Stimulated activated CD8-positive, alpha-beta memory T cell treated with anti-CD3 and anti-CD28 coated beads, Interleukin-7, amount 100 ng/mL, for 24 hours (primary cell): ENCODE measurements at places on chromosomes 13 and 19.

- no peak for DNase-seq
Observed at GRCh38 chr19:8148410-8149260, 757 bp downstream of the FBN3 start.

- no peak for DNase-seq
Observed at GRCh38 chr19:1389033-1389940, 5.6 kb downstream of the NDUFS7 start.

- DNase-seq = no peak
Observed at GRCh38 chr13:33235078-33235477, 50.5 kb downstream of the STARD13 start.

DNA sequence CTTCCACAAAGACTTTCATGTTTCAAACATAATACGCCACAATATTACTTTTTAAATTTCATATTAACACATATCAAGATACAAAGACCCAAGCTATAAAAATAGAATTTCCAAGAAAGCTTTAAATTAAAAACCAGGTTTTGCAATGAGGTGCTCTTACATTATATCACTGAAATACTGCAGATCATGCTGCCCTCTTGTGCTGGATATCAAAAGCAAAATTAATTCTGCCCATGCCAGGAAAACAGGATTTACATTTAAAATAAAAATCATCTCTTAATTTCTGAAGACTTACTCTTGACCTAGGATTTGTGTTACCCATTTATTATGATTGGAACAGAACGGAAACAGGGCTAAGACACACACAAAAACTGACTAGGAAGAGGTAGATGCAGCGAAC lies 145.0 kb downstream of the ABCC4 start:
- DNase-seq = no peak

DNA sequence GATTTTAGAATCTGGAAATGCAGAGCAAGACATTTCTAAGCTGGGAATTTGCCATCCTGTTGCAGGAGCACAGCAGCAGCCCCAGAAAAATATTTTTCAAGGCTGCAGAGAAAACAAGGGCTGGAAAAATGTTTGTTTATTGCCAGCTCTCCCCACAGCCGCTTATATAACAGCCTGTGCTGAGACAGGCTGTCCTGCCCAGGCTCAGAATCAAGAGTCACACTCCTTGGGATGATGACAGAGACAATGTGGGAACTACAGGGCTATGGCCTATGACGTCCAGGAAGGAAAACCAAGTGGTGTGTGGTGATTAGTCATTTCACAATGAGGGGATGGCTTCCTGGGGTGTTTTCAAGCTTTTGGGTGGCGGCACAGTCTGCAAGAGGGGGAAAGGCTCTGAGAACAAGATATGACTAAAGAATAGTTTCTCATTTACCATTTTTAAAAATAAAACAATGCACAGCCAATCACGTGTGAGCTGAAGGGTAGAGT lies 136.3 kb upstream of the SERP2 start:
- DNase-seq = no peak

DNA sequence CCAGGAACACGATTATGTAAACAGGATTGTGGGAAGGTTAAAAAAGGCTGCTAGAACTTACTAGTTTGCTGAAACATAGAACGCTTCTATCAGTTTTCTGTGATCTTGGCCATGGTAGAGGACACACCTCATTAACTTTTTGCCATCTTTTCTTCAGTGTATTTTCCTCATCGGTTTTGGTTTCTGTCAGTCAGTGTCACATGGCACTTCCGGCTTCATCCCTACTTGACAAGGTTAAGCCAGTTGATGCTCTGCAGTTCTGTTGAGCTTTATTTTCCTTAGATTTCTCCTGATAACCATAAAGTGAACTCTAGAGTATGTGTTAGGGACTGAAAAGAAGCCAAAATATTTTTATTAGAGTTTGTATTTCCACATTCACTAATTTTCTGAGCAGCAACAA lies 147.5 kb downstream of the NDFIP2 start:
- no peak for DNase-seq

GRCh38 chr19:1657746-1658145 lies 5.3 kb upstream of the TCF3 start:
- no peak for DNase-seq

- no peak for DNase-seq
Observed at GRCh38 chr13:59504407-59504806, 659.3 kb downstream of the DIAPH3 start.

DNA sequence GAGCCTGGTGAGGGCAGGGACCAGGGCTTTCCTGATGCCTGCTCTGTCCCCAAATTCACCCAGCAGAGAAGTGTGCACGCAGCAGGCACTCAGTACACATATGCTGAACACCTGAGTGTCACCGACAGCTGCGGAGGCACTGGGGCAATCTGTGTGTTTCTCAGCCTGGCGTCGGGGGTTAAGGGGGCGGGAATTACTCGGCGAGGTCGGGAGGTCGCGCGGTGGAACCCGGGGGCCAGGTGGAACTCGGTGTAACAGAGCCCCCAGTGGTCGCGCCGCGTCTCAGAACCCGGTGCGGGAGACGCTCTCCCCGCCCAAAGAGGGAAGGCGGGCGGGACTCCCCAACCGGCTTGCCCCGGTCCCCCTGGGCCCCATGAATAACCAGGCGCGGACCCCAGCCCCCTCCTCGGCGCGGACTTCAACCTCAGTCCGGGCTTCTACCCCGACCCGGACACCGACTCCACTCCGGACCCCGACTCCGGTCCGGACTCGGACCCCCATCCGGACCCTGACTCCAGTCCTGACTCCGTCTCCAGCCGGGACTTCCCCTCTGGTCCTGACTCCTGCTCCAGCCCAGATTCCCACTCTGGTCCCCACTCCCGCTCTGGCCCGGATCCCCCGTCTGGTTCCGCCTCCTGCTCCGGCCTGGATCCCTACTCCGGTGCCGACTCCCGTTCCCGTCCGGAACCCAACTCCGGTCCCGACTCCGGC lies at the start of gene SELENOV:
TSS of gene SELENOV (plus strand) at position 300 of the 711 bp plus-strand sequence. CDS start at position 374, 74 bp downstream.
- no peak for DNase-seq

- no peak for DNase-seq
Observed at GRCh38 chr13:107834717-107835116, 380.6 kb downstream of the LIG4 start.

GRCh38 chr19:51905206-51905605 lies 389 bp upstream of the ZNF649 start:
- no peak for DNase-seq

DNA sequence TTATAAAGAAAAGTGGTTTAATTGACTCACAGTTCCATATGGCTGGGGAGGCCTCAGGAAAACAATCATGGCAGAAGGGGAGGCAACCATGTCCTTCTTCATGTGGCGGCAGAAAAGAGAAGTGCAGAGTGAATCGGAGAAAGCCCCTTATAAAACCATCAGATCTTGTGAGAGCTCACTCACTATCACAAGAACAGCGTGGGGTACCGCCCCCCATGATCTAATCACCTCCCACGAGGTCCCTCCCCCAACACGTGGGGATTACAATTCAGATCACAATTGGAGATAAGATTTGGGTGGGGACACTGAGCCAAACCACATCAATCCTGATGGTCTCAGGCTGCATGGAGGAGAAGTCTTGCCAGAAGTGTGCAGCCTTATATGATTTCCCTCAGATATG lies 26.0 kb downstream of the TM9SF2 start:
- DNase-seq = no peak

GRCh38 chr19:11375143-11375948 lies 880 bp downstream of the SWSAP1 start:
- no peak for DNase-seq

DNA sequence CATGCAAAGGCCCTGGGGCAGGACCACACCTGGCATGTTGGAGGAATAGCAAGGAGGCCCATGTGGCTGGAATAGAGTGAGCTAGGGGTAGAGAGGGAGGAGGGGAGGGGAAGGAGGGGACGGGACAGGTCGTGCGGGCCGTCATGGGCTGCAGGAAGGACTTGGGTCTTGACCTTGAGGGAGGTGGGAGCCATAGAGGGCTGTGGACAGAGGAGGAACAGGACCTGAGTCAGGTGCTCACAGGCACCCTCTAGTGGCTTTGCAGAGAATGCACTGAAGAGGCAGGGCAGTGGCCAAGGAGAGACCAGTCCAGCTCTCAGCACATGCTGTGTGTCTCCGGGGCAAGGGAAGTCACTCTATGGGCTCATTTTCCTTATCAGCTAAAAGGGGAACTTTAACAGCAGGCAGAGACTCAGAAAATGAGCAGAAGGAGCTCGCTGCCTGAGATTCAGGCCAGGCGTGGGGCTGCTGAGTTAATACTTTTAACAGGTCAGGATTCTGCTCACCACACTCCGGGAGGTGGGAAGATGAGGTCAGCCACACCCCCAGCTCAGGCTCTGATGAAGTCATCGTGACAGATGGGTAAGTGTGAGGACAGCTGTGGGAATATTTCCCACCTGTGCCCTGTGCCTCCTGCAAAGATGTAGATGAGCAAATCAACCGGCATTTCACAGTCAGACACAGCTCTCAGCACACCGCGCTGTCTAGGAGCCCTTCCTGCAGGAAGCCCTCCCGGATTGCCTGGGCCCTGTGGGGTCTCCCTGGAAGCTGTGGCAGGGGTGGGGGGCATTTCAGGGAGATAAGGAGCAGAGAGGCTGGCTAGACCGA lies 6.0 kb upstream of the TNFAIP8L1 start:
- DNase-seq = no peak

GRCh38 chr13:30145709-30146367 lies 161.5 kb downstream of the KATNAL1 start:
- no peak for DNase-seq

GRCh38 chr19:46373491-46374359 lies 26.8 kb downstream of the PPP5C start:
- no peak for DNase-seq

DNA sequence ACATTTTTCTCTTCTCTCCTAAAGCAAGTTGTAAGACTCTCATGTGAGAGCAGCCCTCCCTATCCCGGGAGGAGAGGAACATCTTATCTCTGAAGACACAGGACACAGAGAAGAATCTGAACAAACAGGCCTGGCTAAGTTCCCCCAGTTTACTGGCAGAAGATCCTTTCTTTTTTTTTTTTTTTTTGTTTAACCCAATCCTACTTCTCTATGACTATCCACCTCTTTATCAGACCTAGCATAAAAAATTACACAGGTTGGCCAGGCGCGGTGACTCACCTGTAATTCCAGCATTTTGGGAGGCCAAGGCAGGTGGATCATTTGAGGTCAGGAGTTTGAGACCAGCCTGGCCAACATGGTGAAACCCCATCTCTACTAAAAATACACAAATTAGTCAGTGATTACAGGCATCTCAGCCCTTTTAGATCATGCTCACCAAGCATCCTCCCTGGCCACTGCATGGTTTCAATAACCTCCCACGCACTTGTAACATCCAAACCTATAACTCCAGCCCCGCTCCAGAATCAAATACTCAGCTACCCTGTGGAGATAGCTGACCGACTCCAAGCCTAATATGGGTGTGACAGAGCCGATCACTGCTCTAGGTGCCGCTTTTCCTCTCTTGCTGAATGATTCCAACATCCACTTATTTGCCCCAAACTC lies 27.3 kb upstream of the MUC16 start:
- no peak for DNase-seq

DNA sequence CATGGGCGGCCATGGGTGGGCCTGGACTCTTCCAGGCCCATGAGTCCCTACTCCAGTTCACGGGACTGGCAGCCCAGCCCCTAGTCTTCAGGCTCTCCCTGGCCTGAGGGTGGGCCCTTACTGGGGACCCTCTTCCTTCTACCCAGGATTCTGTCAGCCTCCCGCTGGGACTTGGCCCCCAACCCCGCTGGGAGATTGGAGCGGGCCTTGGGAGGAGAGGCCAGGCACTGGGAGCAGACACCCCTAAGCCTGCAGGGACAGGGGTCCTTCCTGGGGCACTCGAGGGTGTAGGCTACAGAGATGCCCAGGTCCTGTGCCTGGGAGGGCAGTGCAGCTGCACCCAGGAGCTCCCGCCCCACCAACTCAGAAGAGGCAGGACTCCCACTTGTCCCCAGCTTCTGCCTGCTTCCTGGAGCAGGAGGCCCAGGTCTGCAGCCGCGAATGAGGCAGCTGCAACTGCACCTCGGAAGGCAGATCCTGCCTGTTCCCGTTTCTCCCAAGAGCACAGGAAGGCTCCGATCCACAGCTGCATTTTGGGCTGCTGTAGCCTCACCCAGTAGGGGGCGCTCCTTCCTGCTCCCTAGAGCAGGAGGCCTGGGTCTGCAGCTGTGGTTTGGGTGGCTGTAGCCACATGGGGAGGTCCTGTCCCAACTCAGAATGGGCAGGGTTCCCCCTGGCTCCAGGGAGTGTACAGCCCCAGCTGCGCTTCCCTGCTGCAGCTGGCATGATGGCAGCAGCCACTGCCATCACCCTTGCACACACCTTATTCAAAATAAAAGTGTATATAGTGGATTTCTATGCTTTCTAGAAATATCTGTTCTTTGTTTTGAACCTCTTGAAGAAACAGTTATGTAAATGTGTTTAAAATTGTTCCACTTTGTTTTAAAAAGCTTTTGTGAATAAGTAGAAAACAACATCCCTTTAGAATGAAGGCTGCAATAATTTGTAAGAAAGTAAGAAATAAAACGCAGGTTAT lies 46.8 kb downstream of the TEX26 start:
- DNase-seq = peak; percentile 8

- no peak for DNase-seq
Observed at GRCh38 chr13:101416181-101417042, at the start of gene NALCN. Gene NALCN (minus strand): TSS chr13:101416508. CDS start chr13:101399126, 17,382 bp downstream.

DNA sequence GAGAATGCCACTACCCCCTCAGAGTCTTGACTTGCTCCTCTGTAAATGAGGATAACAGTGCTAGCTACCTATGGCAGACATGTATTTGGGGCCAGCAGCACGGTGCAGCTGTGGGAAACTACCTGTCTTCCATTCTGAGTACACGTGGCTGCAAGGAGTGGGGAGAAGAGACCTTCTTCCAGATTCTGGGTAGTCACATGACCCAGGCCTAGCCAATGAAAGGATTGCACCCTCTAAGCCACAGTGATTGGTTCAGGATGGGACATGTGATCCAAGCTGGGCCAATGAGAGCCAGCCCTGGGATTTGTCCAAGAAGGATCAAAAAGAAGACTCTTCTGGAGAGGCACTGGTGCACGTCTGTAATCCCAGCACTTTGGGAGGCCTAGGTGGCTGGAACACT lies 5.5 kb downstream of the ZNRF4 start:
- no peak for DNase-seq

DNA sequence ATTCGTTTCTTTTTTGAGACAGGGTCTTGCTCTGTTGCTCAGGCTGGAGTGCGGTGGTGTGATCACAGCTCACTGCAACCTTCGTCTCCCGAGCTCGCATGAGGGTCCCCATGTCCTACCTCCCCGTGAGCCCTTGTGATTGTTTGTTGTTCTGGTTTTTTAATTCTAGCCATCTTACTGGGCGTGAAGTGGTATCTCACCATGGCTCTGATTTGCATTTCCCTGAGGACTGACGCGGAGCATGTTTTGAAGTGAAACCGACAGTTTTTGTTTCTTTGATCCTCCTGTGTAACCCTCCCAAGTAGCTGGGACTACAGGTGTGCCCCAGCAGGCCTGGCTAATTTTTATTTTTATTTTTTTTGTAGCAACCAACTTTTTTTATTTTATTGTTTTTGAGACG lies 21.7 kb downstream of the GNG7 start:
- no peak for DNase-seq
